Osteoblast (primary cell): ENCODE measurements at places on chromosomes 12 and 14.

DNA sequence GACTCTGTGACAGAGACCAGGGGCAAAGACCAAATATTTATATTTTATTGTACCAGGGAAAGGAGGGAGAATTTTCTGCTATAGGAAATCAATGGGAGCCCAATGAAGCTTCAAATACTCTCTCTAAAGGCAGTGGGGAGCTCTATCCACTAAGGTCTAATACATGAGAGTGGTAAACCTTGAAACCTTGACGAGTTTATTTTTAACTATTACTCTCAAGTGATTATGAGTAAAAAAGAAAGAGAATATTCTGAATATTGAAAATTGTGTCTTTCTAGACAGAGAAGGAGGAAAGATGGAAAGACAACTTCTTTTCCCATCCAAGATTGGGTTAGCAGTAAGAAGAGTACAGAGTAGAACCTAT, 1722.1 kb upstream of the SEL1L start:
- H3K27me3 ChIP-seq, result no peaks in the 10 kb centered on the region
- no peak overlapping the region for H3K4me3 ChIP-seq
- no peaks in the 10 kb centered on the region for H3K4me1 ChIP-seq
- no peak overlapping the region for H3K27ac ChIP-seq

DNA sequence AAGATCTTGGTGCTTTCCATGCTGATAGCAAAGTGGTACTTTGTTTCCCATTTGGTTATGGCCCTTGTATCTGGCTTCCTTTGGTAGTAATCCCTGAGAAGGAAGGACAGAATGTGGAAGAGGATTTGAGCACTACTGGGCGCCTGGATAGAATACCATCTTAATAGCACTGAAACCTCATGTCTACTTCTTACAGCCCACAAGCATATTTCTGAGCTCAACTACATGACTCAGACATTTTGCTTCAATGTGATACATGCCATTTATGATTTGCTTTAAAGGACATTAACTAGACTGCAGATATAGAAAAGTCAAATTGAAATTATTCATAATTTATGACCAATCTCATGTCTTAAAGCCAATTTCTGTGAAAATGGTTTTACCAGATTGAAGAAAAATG, 80.4 kb downstream of the LIN7A start:
- peak overlapping the region; percentile 7 for H3K27ac ChIP-seq
- no peak overlapping the region for H3K4me3 ChIP-seq
- peak; percentile 57 for DNase-seq

- no peak overlapping the region for H3K27ac ChIP-seq
- peak; percentile 70 for DNase-seq
- peaks cover 10% of the 10 kb centered on the region for H3K4me1 ChIP-seq
- H3K4me3 ChIP-seq, result peak overlapping the region; percentile 85
Observed at GRCh38 chr12:49187184-49187583, 1.7 kb downstream of the TUBA1A start.

DNA sequence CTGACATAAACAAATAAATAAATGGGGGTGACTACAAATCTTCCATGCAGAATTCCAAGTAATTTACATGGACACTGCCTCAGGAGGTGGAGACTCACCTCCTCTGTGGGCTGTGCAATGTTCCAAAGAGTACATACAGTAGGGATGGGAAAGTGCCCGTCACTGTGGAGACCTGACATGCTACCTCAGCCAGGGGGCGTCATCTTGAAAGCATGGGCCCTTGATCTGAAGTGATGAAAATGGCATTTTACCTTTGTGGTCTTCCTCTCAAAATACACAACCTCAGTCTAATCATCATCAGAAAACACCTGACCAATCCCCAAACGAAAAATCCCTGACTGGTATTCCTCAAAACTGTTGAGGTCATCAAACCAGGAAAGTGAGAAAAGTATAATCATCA, 48.4 kb downstream of the ANAPC7 start:
- no peak overlapping the region for H3K27ac ChIP-seq
- no peaks in the 10 kb centered on the region for H3K27me3 ChIP-seq
- H3K36me3 ChIP-seq, result peaks cover 15% of the 10 kb centered on the region
- no peaks in the 10 kb centered on the region for H3K4me1 ChIP-seq
- no peak for DNase-seq

DNA sequence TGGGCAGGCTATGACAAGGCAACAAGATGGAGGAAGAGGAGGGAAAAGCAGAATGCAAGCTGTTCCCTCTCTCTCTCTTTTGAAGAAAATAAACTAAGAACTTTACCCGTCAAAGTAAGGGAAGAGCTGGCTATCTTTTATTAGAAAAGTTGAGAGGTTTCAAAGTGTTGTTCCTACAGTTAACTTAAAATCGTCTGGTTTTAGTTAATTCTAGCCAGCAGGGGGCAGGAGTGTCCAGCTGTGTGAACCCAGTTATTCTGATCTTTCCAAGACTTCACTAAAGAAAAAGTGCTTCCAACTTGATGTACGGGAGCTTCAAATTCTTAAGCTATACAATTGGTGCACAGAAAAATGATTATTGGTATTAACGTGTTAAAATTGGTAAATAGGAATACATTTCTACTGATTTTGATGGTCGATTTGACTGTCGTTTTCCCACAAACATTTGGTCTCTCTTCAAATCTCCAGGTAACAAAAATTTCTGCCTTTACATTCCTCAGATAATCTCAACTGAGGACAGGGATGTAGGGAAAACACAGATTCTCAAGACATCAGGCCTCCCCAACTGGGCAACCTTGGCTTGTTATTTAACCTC, 28.4 kb upstream of the MON2 start:
- peaks cover 5% of the 10 kb centered on the region for H3K27me3 ChIP-seq
- H3K4me1 ChIP-seq, result peaks cover 8% of the 10 kb centered on the region
- no peak overlapping the region for H3K4me3 ChIP-seq
- DNase-seq, result no peak

GRCh38 chr12:106919910-106920544, 35.7 kb upstream of the TMEM263 start:
- no peak overlapping the region for H3K27ac ChIP-seq
- H3K36me3 ChIP-seq, result no peaks in the 10 kb centered on the region
- no peak for DNase-seq
- no peaks in the 10 kb centered on the region for H3K4me1 ChIP-seq
